ENCODE measurements at places on chromosomes 13 and 19.

GRCh38 chr13:71644579-71644978 lies 222.4 kb downstream of the DACH1 start:
- no peak for DNase-seq

DNA sequence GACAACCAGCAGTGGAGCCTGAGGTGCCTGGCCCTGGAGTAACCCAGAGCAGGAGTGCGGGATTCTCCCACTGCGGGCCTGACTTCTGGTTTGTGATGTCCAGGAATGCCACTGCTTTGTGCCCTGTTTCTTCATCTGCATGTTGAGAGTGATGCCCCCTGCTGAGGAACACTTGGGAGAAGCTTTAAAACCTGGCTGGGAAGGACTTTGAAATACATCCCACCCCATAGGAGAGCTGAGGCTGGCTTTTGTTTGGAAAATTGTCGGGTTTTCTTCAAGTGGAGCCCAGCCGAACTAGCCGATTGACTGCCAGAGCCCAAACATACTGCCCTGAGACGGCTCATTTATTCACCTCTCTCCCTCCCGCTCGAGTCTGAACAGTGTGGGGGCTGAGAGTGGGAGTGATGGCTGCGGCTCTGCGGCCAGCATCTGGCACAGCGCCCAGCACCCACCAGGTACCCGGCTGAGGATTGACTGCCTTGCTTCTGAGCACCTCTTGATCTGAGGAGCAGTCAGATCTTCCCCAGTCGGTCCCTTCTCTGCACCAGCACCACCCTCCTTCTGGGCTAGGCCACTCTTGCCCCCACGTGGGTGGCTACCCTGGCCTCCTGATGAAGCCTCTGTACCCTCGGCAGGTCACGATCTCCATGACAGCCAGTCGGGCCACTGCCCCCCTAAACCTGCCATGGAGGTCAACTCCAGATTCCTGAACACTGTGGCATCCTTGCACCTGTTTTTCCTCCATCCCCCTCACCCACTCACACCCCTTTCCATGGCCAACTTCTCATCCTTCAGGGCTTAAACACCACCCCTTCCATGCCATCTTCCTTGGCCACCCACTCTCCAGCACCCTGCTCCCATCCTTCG lies 148.9 kb downstream of the SIPA1L3 start:
- peak; percentile 80 for DNase-seq

DNA sequence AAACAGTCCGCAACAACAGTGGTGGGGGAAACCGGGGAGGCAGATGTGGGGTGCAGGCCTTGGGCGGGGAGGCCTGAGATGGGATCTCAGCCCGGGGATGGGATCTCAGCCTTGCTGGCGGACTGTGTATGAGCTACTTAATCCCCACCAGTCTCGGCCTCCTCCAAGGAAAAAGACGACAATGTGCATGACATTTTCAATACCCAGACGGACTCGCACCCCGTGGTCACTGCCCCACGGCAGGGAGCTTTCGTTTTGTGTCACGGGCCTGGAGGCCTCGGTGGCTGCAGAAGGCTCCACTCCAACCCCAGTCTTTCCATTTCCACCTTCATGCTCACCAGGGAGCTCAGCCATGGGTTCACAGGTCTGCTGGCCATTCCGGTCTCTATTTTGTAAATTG lies 25.5 kb downstream of the GRTP1 start:
- DNase-seq: no peak

DNA sequence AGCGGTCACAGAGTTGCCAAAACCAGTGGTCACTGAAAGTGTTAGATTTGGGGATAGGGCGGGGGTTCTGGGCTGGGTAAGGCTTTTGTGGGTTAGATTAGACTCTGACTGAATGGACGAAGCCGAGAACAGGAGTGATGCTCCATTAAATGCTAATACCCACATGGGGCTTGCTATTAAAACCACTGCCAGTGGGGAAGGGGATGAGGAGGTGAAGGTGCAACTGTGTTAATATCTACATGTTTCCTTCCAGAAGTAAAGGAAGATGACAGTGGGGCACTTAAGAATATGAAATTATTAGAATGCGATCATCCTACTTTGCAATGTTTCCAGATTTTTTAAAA lies 573 bp upstream of the ZNF614 start:
- no peak for DNase-seq

DNA sequence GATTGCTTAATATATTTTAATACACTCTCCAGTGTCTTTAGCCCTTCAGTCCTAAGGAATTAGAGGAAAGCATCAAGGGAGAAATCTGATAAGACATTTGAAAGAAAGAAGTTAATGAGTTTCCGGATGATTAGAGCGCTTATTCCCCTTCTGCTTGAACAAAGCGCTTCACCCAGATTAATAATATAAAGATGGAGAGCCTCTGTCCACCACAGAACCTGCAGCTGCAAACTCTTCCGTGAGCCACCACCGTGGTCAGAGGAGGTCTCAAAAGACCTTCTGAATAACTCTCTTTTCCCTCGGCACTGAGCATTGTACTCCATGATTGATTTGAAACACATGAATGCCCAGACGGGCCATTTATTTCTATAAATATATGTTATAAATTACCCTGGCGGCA lies 14.2 kb upstream of the TUBGCP3 start:
- DNase-seq: no peak

DNA sequence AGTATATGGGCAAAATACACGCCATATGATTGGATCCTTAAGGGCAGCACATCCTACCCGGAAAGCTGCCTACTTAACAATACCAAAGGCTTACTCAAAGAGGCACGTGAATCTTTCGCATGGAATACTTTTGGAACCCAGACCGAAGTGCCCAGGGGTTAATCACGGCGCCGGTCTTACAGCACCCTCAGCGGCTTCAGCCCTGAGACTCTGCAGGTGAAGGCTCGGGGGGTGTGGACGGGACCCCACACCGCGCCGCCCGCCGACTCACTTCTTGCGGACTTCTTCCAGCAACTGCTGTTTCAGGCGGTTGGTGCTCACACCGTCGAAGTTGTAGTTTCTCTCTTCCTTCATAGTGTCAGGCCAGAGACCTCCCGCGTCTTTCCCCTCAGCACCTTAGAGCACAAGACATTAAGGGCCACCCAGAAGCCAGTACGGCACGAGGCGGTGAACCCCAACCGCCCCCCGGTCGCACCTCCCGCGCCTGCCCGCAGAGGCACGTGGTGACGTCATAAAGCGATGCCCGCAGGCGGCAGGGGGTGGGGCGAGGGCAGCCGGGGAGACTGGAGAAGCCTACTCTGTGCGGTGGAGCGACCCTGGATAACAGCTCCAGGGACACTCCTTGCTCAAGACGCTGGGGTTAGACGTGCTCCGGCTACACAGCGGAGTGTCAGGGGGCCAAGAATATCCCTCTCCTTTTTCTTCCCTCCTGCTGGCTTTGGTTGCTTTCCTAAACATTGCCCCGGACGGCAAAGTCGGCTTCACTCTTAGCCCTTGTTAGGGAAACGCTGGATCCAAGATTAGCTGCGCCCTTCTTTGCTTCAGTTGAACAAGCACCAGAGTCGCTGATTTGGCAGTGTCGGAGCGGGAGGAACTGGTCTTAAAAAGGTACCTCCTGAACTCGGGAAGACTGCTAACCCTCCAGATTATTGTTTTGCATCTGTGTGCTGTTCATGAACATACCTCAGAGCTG lies at the start of gene CCDC169:
TSS of gene CCDC169 (minus strand) at position 449 of the 973 bp plus-strand sequence. CDS start at position 354, 95 bp downstream.
- DNase-seq: peak; percentile 94

- DNase-seq: no peak
Observed at GRCh38 chr19:28705008-28705407, 507.9 kb downstream of the UQCRFS1 start.

GRCh38 chr13:84121456-84121855 lies 239.2 kb upstream of the SLITRK1 start:
- no peak for DNase-seq

GRCh38 chr13:99310382-99311031 lies 3.3 kb upstream of the GPR183 start:
- DNase-seq: no peak

GRCh38 chr13:70505809-70506208 lies 397.6 kb upstream of the KLHL1 start:
- DNase-seq: no peak

GRCh38 chr19:49679771-49680413 lies 2.8 kb downstream of the PRMT1 start:
- DNase-seq: peak; percentile 62

GRCh38 chr19:49855277-49855675 lies 4.3 kb downstream of the PTOV1 start:
- DNase-seq: no peak

DNA sequence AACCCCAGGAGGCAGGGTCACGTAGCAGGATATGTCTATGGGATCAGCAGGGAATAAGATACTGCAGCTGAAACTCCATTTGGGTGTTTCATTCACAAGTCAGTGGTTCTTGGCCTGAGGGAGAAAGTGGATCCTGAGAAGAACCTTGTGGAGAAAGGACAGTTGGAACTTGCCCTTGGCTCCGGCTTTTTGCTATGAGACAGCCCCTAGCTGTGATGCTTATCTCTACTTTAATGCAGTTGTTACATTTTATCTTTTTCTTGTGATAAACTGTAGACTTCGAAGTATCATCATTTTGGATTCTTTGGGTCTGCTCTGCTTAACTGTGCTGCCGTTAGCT lies 6.0 kb upstream of the SCEL start:
- DNase-seq: no peak

DNA sequence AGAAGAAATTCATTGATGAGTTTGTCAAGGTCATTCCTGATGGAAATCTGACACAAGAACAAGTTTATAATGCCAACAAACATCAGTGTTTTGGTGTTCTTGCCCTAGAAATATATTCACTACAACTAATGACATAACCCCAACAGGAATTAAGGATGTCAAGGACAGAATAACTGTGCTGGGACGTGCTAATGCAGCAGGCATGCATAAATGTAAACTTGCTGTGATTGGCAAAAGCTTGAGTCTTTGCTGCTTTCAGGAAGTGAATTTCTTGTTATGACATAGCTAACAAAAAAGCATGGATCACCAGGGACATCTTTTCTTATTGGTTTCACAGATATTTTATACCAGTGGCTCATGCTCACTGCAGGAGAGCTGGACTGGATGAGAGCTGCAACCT lies 144.6 kb downstream of the KCTD12 start:
- DNase-seq: no peak

DNA sequence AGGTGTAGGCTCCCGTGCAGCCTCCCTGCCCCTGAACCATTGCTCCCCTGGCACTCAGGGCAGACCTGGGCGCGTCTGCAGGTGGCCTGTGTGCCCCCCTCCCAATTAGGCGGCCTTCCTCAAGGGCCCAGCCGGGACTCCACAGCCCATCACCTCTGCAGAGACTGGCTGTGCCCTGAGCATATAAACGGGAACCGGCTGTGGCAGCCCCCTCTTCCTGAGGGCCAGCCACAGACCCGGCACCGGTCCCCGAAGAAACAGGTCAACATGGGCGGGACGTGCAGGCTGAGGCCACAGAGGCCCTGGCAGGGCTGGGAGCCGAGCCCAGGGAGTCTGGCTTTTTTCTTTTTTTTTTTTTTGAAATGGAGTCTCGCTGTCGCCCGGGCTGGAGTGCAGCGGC lies 12.0 kb downstream of the PIAS4 start:
- no peak for DNase-seq

GRCh38 chr19:7559102-7559501 lies 23.6 kb downstream of the PNPLA6 start:
- DNase-seq: no peak

DNA sequence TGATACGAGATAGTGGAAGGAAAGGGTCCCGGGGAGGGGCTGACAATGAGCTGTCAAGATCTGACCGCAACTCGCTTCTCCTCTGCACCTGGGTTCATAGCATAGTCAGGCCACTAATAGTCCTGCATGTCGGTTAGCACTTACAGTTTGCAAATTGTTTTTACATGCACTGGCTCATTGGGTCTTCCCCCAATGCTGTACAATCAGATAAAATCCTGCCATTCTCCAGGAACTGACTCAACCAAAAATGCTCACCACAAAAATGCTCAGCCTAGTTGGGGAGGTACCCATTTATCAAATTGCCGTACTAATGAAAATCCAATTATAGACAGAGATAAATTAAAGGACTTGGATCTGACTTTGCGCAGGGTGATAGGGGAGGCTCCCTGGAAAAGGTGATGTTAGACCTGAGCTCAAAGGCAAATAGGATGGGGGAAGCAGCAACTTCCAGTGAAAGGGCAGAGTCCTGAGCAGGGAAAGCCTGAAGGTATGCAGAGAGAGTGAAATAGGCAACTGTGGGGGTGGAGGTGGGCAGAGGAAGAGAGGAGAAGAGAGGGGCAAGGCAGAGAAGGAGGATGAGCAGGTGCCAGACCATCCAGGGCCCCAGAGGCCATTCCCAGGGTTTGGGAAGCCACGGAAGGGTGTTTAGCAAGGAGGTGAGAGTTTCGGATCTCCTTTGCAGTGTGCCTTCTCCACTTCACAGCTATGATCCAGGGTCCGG lies 326.1 kb upstream of the TSHZ3 start:
- no peak for DNase-seq

DNA sequence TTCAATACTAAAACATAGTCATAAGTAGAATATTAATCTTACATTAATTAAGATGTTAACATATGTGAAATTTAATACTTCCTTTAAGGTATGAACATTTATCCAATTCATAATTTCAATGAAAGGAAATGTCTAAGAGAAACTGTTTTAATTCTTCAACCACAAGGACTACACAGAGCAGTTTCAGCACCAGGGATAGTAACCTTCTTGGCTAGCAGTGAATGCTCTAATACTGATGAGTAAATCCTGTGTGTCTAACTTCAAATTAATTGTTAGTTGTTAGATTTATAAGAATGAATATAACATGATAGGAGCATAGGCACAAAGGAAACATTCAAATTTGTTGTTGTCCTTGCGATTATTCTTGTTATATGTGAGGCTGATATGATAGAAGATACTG lies 15.6 kb upstream of the NBEA start:
- no peak for DNase-seq

DNA sequence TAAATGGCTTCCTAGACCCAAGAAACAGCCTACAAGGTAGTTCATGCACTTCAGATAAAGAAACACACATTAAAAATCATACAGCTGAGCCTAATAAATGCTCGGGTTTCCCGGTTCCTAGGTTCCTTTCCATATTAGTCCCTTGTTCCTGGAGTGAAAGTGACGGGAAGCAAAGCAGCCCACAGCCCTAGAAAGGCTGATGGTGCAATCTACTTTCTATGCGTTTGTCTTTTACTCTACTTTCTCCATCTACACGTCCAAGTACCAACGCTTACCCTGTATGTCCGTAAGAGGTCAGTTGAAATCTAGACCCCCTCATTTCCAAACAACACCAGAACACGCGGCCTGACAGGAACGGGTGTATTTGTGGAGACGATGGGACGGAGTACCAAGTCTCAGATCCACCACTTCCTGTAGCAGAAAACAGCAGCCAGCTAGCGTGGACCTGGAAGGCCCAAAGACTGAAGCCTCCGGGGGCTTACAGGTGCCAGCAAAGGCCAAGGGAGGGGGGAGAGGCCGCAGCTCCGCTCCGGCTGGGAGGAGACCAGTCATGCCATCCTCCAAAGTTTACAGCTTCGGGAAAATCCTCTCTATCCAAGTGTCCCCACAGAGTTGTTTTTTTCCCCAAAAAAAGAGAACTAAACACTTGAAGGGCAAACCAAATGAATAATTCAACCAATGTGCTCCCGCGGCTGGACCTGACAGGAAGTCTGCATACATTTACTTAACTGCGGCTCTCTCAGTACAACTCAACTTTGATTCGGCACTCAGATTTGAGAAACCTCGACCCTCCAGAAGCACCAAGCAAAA lies 34.1 kb downstream of the STK24 start:
- DNase-seq: no peak
